ENCODE measurements at places on chromosomes 5 and 9. TPM values are rescaled to one million over a fixed set of nuclear protein-coding genes. Genes with fewer than 3 reads are reported as not detected.

The CDH6 gene
- total RNA-seq = 21.5 TPM

DNA sequence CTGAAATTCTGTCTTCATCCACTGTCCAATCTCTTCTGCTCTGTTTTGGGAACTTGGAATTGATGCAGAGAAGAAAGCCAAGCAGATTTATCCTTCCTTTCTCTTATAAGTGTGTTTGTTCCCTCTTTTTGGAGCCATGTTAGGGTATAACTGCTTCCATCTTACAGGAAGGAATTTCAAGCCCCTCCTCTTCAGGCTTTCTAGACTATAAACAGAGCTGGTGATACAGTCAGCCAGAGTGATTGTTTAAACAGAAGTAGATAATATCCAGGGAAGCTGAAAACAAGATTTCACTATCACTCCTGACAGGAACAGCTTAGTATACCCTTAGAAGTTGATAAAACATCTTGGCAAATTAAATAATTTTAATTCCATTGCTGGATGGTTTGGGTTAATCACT lies 102.1 kb upstream of the DMRT1 start:
- no peak for DNase-seq

The MIGA2 gene
- 18.4 TPM for total RNA-seq

- no peak for DNase-seq
Observed at GRCh38 chr5:108736855-108737254, 10.8 kb upstream of the FER start.

DNA sequence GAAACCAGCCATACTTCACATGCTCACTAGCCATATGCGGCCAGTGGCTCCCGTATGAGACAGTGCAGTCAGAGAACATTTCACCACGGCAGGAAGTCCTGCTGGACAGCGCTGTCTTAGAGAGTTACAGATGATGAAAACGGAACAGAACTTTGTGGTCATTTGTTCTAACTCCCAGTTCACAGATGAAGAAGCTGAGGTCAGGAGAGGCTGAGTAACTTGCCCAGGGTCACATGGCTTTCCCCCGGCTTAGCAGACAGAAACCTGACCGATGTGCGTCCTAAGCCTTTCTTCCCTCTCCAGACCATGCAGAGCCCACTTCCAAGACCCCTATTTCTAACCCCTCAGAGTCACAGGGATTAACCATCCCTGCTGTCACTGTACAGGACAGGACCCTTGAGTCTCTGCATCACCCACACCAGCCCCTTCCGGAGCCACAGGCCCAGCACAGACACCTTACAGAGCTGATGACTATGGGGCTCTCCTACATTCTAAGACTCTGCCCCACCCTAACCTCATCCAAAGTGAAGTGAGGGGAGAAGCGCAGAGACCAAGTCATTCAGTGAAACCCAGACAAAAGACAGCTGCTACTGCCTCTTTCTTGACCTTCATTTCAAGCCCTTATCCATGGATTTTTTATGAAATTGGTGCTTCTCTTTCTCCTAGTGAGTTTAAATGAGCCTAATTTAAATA lies 86.9 kb downstream of the PTPN3 start:
- DNase-seq = no peak

The CDKN2B gene
- total RNA-seq = 0.16 TPM

The SLC22A4 gene
- 1.6 TPM for total RNA-seq

DNA sequence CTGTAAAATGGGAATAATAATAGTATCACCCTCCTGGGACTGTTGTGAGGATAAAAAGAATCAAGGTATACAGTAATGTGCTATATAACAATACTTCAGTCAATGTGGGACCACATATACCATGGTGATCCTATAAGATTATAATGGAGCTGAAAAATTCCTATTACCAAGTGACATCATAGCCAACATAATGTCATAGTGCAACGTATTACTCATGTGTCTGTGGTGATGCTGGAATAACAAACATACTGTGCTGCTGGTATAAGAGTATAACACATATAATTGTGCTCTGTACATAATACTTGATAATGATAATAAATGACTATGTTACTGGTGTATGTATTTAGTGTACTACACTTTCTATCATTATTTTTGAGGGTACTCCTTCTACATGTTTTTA lies 38.1 kb downstream of the LIFR start:
- DNase-seq = no peak
